ENCODE measurements at places on chromosomes 1 and 21. TPM values are rescaled to one million over a fixed set of nuclear protein-coding genes. Genes with fewer than 3 reads are reported as not detected.

The C1orf232 gene
- total RNA-seq = not detected

DNA sequence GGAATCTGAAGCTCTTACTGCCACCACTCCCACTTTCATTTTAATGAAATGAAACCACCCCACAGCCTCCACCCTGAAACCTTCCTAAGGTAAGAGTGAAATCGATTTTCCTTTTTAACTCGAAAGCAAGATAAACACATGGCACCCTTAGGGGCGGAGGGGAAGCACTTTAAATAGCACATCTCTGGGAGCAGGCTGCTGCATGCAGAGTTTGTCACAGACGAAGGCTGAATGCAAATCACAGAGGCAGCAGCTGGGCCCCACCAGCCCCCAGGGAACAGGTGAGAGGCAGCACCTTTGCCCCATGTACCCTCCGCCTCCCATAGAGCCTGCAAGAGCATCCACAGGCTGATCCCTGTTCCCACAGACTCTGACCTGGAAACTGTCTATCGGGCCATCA, 60.0 kb upstream of the GRIK3 start:
- DNase-seq = no peak
- no peak overlapping the region for H3K27ac ChIP-seq
- H3K27me3 ChIP-seq = no peaks in the 10 kb centered on the region
- no peak overlapping the region for H3K4me3 ChIP-seq
- H3K36me3 ChIP-seq = no peaks in the 10 kb centered on the region

GRCh38 chr1:47778280-47778679, 218.9 kb downstream of the TRABD2B start:
- H3K4me1 ChIP-seq = no peaks in the 10 kb centered on the region
- no peaks in the 10 kb centered on the region for H3K36me3 ChIP-seq
- no peaks in the 10 kb centered on the region for H3K27me3 ChIP-seq
- DNase-seq = no peak
- H3K4me3 ChIP-seq = no peak overlapping the region

The SPATA46 gene
- not detected for total RNA-seq

GRCh38 chr1:47805921-47806361, 191.2 kb downstream of the TRABD2B start:
- no peaks in the 10 kb centered on the region for H3K4me1 ChIP-seq
- no peaks in the 10 kb centered on the region for H3K27me3 ChIP-seq
- no peaks in the 10 kb centered on the region for H3K36me3 ChIP-seq
- H3K4me3 ChIP-seq = no peak overlapping the region
- DNase-seq = no peak

DNA sequence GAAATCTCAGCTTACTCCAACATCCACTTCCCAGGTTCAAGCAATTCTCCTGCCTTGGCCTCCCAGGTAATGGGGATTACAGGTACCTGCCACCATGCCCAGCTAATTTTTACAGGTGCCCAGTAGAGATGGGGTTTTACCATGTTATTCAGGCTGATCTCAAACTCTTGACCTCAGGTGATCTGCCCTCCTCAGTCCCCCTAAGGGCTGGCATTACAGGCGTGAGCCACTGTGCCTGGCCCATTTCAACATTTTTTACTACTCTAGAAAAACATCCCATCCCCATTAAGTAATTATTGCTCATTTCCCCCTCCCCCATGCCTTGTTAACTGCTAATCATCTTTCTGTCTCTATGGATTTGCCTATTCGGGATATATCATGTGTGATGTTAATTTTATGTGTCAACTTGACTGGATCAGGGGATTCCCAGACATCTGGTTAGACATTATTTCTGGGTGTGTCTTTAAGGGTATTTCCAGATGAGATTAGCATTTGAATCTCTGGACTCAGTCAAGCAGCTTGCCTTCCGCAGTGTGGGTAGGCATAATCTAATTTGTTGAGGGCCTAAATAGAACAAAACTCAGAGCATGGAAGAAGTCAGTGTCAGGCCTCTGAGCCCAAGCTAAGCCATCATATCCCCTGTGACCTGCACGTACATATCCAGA, 33.0 kb upstream of the ZBTB8B start:
- no peaks in the 10 kb centered on the region for H3K4me1 ChIP-seq
- no peak for DNase-seq
- H3K27ac ChIP-seq = no peak overlapping the region

The WDR47 gene
- total RNA-seq = 14.7 TPM

- H3K4me1 ChIP-seq = no peaks in the 10 kb centered on the region
- H3K36me3 ChIP-seq = no peaks in the 10 kb centered on the region
- H3K27ac ChIP-seq = no peak overlapping the region
- no peak overlapping the region for H3K4me3 ChIP-seq
Observed at GRCh38 chr1:215474940-215475339, 92.2 kb upstream of the KCTD3 start.

DNA sequence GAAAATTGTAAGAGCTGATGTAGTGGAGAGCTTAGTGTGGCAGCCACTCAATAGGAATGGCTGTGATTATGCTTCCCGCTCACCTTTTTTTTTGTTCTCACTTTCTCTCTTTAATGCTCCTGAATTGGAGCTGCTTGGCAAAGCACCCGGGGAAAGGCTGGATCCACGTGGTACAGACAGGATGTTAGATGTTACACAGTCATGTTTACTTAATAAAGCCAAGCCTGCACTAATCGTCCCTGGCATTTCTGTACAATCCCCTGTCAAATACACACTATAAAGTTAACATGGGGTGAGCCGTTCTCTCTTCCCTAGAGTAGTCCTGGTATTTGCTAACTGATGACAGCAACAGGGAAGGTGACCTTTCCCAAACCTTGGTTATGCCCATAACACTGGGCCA, 187.8 kb downstream of the ZSCAN20 start:
- H3K27ac ChIP-seq = no peak overlapping the region
- no peaks in the 10 kb centered on the region for H3K36me3 ChIP-seq
- no peak overlapping the region for H3K4me3 ChIP-seq
- H3K4me1 ChIP-seq = no peaks in the 10 kb centered on the region
- DNase-seq = no peak
- H3K27me3 ChIP-seq = no peaks in the 10 kb centered on the region

The SPRR4 gene
- total RNA-seq = not detected

GRCh38 chr1:218284377-218284916, 646 bp upstream of the RRP15 start:
- H3K36me3 ChIP-seq = no peaks in the 10 kb centered on the region
- H3K4me3 ChIP-seq = peak overlapping the region; percentile 82
- H3K27me3 ChIP-seq = no peaks in the 10 kb centered on the region

- H3K36me3 ChIP-seq = no peaks in the 10 kb centered on the region
- no peak overlapping the region for H3K27ac ChIP-seq
- H3K4me3 ChIP-seq = no peak overlapping the region
- peak; percentile 58 for DNase-seq
Observed at GRCh38 chr1:2981981-2982614, 39.2 kb upstream of the ACTRT2 start.

The IL20 gene
- total RNA-seq = not detected

- no peaks in the 10 kb centered on the region for H3K4me1 ChIP-seq
- H3K4me3 ChIP-seq = no peak overlapping the region
- no peaks in the 10 kb centered on the region for H3K27me3 ChIP-seq
- no peaks in the 10 kb centered on the region for H3K36me3 ChIP-seq
Observed at GRCh38 chr1:30475201-30475600, 248.2 kb downstream of the MATN1 start.

The WNT2B gene
- 8.5 TPM for total RNA-seq

The CCDC30 gene
- total RNA-seq = 5.0 TPM

- no peak overlapping the region for H3K27ac ChIP-seq
- H3K27me3 ChIP-seq = no peaks in the 10 kb centered on the region
- H3K36me3 ChIP-seq = no peaks in the 10 kb centered on the region
- no peaks in the 10 kb centered on the region for H3K4me1 ChIP-seq
Observed at GRCh38 chr1:192580351-192580962, 4.9 kb downstream of the RGS1 start.

DNA sequence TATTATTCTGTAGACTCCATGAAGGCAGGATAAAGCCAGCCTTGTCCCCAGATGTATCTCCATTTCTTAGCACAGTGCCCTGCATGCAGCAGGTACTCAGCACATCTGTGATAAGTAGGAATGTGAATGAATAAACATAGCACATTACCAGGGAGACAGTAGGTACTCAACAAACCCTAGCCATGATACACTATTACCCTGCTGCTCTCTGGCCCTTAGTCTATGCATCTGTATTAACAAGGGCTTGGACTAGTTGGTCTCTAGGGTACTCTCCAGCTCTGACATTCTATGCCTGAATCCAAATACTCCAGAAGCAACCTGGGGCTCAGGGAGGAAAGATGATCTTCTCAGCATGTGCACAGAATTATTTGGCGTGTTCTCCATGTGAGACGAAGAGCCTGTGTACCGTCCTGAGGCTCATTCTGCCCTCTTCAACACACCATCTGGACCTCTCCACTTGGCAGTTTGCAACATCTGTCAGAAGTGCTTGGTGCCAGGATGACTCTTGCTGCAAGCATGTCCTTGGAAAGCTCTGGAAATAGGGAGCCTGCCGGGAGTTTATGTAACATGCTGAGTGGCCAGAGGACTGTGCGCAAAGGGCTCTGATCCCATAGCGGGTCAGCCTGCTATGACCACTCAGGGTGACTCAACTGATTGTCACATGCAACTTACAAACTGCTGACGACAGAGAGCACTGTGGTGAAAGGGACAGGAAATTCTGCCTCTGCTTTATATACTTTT, 228.2 kb upstream of the USP24 start:
- peak overlapping the region; percentile 33 for H3K27ac ChIP-seq
- H3K4me1 ChIP-seq = no peaks in the 10 kb centered on the region
- peak; percentile 71 for DNase-seq

GRCh38 chr1:37515185-37516034, 844 bp upstream of the MEAF6 start:
- H3K27ac ChIP-seq = peak overlapping the region; percentile 95
- peaks cover 22% of the 10 kb centered on the region for H3K4me1 ChIP-seq
- peaks cover 21% of the 10 kb centered on the region for H3K36me3 ChIP-seq
- H3K4me3 ChIP-seq = peak overlapping the region; percentile 82
- H3K27me3 ChIP-seq = no peaks in the 10 kb centered on the region

The PLXNA2 gene
- total RNA-seq = 98.5 TPM
